WERI-Rb-1 (cell line): ENCODE measurements at places on chromosomes 2 and 18.

- DNase-seq = no peak
Observed at GRCh38 chr2:100214265-100214971, 72.0 kb upstream of the AFF3 start.

- DNase-seq = no peak
Observed at GRCh38 chr2:40131081-40131704, 320.7 kb downstream of the SLC8A1 start.

DNA sequence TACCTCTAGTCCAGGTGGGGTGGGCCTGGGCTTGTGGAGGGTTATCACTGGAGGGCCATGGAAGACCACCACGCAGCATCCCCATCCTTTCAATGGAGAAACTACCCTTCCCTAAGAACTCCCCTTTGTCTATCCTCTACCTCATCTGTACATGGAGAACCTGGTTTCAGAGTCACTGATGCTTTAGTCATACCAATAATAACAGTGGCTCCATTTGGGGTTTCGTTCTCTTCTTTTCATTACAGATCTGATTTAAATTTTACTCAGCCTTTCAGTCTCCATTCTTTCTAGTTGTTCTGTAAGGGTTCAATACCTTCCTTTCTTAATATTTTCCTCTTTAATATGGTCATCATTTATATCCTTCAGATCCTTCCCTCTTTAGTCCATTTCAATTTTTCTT lies 54.6 kb upstream of the ZFP36L2 start:
- DNase-seq = no peak

- DNase-seq = no peak
Observed at GRCh38 chr2:18831916-18832510, 242.6 kb upstream of the NT5C1B start.

DNA sequence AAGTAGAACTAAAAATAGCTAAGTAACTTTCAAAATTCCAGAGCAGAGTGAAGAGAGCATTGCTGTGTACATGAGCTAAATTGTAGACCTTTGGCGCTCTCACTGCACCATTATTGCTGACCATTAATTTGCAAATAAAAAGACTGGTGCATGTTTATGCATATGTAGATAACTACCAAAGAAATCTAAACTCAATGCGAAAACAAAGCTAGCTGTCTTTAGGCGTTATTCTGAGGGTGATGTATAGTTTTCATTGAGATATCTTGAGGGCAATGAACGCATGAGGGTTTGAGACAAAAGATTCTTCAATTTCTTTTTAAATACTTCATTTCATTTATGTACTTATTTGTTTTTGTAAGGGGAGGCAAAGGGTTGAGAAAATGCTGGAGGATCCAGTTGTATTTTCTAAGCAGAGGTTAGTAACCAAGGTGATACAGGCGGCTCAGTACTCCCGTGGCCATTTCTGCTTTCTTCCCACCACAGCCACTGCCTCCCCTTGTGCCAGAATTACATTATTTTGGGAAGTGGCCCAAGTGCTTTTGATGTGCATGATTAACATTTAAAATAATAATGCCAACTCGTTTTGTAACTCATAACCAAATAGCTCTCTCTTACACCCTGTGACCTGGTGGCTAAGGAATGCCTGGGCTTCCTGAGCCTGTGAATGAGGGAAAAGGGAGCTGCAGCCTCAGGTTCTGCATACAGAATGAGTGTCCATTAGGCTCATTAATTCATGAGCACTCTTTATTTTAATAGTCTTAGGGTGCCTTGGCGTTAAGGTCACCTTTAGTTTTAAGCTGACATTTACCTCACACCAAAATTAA lies 797.8 kb upstream of the GYPC start:
- no peak for DNase-seq

- no peak for DNase-seq
Observed at GRCh38 chr2:61436092-61436491, 34.8 kb downstream of the USP34 start.

DNA sequence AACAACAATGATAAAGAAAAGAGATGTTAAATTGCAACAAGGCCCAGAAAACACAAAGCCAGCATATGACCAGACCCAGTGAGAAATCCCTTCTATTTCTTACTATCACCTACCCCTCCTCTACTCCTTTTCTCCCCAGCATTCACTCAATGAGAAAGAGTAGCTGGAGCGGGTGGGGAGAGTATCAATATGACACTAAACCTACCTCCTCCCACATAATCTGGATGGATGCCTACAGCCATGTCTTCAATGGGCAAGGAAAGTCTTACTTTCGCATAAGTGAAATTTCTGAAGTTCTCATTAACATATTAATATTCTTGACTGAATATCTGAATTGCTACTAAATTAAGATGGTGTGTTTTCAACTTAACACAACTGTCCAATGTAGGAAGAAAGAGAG lies 78.2 kb downstream of the AFF3 start:
- no peak for DNase-seq

GRCh38 chr2:79717364-79718007 lies 204.6 kb downstream of the CTNNA2 start:
- no peak for DNase-seq
